C1 segment of cervical spinal cord (tissue), 14 donors: ENCODE measurements at places on chromosomes 2 and 18.

GRCh38 chr2:163600801-163601200 lies 135.0 kb downstream of the FIGN start:
- no peak for DNase-seq

- DNase-seq = no peak
Observed at GRCh38 chr2:231423176-231423575, 27.7 kb downstream of the B3GNT7 start.

GRCh38 chr2:24382363-24383073 lies 22.2 kb upstream of the ITSN2 start:
- no peak for DNase-seq

GRCh38 chr2:61769093-61769675 lies 84.7 kb downstream of the FAM161A start:
- DNase-seq = no peak

DNA sequence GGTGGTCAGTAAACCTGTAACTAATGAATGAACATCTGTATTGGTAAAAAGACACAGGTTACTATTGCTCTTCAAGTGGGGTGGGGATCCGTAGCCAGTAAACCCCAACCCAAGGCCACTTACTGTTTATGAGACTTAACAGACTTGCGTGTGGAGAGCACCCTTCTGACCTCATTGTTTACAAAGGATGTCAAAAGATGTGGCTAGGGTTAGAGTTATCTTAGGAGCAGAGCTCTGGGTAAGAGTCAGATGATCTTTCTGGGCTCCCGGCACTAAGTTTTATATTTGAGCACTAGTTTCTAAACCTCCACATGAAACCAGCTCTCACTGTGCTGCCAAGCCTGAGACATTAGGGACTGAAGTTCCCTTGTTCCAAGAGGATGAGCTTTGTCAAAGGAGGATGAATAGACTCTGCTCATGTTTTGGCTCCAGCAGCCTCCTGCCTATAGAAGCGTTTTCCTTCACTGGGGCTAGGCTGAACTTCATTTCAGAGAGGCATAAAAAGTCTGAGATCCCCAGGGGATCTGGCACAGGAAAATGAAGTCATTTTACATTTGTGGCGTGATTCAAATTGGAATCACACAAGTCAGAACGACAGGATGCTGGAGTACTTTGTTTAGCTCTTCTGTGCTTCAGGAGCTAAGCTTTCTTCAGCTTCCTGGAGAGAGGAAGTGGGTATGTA lies 403.1 kb upstream of the TRIB2 start:
- no peak for DNase-seq

- DNase-seq = no peak
Observed at GRCh38 chr2:170052151-170052550, 125.8 kb upstream of the MYO3B start.

- DNase-seq = no peak
Observed at GRCh38 chr2:177489719-177490301, 97.2 kb downstream of the AGPS start.

GRCh38 chr2:112048887-112049286 lies 6.2 kb upstream of the TMEM87B start:
- no peak for DNase-seq

- DNase-seq = no peak
Observed at GRCh38 chr2:67096886-67097285, 300.2 kb upstream of the ETAA1 start.

GRCh38 chr2:195824478-195824877 lies 167.5 kb downstream of the SLC39A10 start:
- DNase-seq = no peak

GRCh38 chr18:49207361-49207760 lies 253.1 kb downstream of the DYM start:
- no peak for DNase-seq

GRCh38 chr2:238645716-238646115 lies 202.2 kb upstream of the TWIST2 start:
- DNase-seq = no peak

DNA sequence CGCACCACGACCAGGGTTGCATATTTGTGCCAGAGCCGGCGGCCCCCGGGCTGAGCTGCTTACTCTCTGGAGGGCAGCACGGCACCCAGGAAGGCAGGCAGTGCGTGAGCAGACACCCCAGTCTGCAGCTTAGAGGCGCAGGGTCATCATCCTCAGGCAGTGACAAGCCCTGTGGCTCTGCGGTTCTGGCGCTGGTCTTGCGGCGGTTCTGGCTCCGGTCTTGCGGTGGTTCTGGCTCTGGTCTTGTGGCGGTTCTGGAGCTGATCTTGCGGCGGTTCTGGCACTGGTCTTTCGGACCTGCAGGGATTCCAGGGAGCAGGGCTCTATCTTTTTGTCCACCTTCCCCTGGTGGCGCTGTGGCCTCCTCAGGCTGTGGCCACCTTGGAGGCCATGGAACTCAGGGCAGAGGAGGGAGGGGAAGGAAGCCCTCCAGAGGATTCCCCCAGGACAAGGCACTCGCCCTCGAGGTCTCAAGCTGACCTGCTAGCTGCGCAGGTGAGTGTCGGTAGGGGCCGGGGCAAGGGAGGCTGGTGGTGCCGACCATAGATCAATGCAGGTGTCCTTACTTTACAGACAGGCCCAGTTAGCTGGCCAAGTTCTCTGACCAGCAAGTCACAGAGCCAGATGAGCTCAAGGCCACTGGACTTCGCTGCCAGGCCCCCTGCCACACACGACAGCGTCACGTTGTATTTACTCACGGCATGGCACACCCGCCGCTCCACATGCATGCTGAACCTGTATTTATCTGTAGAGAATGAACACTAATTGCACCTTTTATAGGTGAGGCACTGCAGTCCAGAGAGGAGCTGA lies 14.9 kb downstream of the ESPNL start:
- DNase-seq = no peak

DNA sequence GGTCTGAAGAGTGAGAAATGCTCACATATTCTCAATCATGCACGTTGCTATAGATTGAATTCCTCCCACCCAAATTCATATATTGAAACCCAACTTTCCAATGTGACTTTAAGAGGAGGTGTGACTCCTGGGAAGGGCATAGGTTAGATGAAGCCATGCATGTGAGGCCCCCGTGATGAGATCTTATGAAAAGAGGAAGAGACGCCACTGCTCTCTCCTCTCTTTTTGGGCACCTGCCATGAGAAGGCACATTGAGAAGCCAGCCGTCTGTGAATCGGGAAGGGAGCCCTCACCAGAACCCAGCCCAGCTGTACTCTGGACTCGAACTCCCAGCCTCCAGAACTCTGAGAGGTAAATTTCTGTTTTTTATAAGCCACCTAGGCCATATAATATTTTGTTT lies 842.6 kb upstream of the SALL3 start:
- no peak for DNase-seq

DNA sequence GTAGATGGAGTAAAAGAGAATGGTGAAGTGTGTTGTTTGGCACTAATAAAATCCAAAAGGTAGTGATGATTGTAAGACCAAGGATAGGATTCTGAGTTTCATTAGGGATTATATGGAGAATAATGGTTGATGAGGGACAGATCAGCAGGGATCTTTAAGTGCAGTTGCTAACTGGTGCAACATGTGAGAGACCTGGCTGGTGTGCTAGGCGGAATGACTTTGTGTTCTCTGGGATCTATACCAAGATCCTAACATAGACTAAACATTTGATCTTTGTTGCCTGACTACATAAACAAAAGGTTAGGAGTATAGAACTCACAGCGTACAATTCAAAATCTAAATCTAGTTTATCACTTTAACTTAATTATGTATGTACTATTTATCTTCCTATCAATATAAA lies 135.4 kb downstream of the PTRHD1 start:
- no peak for DNase-seq

DNA sequence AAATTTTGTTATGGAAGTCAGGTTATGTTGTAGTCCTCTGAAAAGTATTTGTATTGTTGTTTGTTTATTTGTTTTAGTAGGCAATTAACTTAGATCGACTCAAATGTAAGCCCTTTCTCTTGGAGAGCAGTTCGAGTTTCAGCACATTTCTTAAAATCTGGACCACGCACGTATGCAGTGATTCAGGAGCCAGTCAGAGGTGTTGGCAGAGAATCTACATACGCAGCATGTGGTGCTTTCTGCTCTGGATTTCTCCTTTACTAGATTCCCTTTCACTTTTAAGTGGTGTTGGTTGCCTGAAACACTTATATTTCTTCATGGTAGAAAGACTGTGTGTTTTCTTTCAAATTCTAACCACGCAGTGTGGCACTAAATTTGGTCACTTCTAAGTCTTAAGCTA lies 773.9 kb upstream of the LRATD1 start:
- no peak for DNase-seq

DNA sequence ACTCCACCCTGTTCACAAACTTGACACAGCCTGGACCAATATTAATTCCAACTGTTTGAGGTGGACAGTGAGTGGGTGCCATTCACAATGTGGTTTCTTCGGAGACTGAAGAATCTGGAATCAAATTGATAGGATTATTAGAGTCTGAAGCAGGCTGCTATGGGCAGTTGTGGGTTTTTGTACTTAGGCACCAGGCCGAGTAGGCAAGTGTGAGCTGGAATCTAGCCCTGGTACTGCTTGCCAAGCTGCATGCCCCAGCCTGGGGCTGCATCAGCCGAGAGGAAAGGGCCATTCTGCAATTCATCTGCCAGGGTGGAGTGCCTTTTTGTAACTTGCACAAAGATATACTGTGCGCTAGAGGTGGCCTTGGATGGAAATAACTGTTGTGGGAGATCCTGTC lies 654.7 kb upstream of the FANCL start:
- DNase-seq = no peak

DNA sequence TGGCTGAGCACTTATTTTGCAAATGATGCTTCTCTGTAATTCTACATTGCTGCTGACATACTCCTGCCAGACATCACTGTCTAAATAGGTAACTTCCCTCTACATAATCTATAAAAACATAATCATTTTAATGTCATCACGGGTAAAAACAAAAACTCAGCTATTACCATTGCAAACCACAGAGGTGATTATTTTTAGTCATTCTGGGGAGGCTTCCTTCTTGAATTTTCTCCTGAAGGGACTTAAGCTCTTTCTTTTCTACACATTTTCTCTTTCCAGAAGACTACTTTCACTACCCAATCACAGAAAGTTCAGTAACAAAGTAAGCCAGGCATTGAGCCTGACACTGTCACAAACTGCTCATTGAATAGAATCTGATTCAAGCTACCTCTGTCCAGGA lies 40.4 kb upstream of the NFU1 start:
- DNase-seq = no peak

- no peak for DNase-seq
Observed at GRCh38 chr2:100755441-100755840, 64.5 kb upstream of the NPAS2 start.

DNA sequence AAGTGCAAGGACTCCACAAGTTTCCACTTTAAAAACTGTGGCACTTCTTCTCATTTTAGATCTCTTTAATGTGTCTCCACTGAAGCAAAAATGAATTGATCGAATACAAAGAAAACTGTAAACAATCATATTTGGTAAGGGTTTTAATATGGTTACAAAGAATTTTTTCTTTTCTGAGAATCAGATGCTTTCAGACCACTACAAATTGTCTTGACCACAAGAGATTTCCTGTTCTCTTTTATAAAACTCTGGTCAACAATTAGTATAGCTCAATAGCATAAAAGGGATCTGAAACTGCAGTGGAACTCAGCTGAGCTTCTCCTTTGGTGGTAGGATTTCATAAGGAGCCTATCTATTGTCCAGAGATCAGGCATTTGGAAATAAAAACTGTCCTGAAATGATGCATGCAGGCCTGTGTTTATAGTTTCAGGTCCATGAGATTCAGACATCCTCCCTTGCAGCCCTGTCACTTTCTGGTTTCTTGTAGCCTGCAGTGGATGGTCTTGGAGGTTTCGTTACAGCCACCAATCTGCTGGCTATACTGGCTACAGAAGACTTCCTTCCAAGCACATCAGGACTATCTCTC lies 120.0 kb downstream of the DOCK10 start:
- no peak for DNase-seq

GRCh38 chr2:108965540-108966289 lies 23.3 kb downstream of the EDAR start:
- no peak for DNase-seq
